ENCODE measurements at places on chromosomes 3 and 15.
A peak's percentile ranks its signal among the peaks of the same experiment; 100 is the strongest.

DNA sequence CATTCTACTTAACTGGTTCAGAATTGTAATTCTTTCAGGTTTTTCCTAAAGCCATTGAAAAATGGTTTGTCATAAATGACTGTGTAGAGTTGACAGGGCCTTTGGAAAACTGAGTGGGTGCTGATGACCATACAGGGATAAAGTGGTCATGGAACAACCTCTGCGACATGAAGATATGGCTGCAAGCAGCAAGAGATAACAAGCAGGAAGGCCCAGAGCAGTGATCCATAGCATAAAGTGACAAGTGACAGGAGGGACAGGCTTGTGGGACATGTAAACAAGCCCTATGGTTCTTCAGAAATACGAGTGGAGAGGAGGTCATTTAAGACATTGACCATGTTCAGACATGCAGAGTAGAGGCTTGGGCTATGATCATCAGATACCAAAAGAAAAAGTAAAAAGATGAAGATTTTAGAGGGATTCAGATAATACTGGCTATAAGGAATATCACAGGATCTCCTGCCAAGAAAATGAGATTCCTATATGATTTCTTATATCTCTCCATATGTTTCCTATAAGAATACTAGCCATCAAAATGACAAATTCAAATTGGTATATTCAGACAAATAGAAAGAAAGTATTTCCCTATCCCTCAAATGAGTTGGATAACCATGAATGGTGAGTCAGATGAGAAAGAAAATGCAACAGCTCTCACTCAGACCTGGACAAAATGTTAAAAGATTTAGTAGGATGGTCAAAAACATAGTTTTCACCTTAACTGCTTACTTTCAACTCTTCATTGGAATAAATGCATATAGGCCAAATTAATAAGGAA lies 827.6 kb upstream of the CFAP20DC start:
- no peak for DNase-seq
- no peak overlapping the region for H3K4me3 ChIP-seq
- no peaks in the 10 kb centered on the region for H3K36me3 ChIP-seq
- no peaks in the 10 kb centered on the region for H3K27me3 ChIP-seq
- H3K4me1 ChIP-seq: peaks cover 9% of the 10 kb centered on the region

DNA sequence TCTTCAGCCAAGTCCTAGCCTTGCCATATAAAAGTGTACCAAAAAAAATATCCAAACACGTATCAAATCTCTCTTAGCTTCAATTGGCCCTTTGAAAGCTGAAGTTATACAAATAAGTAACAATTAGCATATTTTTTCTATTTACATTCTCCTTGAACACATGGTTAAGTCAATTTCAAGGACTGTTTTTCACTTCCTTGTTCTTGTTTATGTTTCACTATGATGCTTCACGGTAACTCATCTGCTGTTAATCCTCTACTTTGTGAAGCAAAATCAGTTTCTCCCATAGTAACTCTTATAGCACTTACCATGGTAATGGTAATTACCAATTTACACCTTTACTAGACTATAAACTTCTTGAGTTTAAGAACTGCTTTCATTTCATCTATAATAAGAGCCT lies 10.6 kb upstream of the SPRED1 start:
- no peak overlapping the region for H3K27ac ChIP-seq
- H3K27me3 ChIP-seq: no peaks in the 10 kb centered on the region
- H3K4me1 ChIP-seq: peaks cover 3% of the 10 kb centered on the region
- no peak overlapping the region for H3K4me3 ChIP-seq

DNA sequence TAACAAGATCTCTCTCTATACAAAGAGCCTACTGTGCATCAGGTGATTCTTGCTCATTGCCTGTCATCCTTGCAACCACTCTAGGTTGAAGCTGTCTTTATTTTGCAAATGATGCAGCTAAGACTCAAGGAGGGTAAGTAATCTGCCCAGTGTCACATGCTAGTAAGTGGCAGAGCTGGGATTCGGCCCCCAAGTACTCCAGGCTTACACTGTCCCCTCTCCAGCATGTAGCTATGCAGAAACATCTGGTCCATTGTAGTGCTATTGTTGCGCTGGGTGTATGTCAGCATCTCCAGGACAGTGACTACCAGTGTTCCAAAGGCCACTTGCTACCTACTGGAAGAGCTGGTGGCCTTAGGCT lies 248.9 kb downstream of the SLCO3A1 start:
- H3K27ac ChIP-seq: no peak overlapping the region
- peaks cover 45% of the 10 kb centered on the region for H3K4me1 ChIP-seq
- H3K36me3 ChIP-seq: no peaks in the 10 kb centered on the region
- H3K4me3 ChIP-seq: no peak overlapping the region
- no peak for DNase-seq

DNA sequence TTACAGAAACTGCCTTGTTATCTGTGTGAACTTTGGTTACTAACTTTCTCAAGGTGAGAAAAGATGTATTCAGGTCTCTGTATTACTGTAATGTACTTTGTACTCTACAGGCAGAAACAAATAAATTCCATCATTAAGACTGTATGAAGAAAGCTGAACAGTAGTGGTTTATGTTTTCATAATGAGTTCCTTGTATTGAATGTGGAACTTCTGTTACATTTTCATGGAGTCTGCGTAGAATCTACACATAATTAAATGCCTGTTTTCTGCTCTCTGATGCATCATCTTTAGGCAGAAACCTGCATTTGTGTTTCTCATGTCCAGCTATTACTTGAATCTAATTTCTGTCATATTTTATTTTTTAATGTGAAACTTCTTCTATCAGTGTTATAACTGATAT lies 302.8 kb downstream of the NLGN1 start:
- H3K36me3 ChIP-seq: no peaks in the 10 kb centered on the region
- DNase-seq: no peak
- H3K27ac ChIP-seq: peak overlapping the region; percentile 88
- H3K27me3 ChIP-seq: no peaks in the 10 kb centered on the region

DNA sequence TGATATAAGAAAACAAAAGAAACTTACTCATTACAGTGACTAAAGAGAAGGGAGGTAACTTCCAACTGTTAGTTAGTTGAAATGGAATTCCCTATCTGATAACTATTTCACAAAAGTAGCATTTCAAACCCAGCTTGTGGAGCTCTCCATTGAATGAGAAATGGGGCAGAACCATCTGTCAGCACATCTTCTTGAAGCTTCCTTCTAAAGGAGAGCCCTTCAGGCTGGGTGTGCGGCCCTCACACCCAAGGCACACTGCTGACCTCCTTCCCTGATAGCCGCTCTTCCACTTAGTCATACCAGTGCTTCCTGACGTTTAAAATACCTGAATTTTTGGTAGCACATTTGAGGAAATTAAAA lies 28.1 kb upstream of the VEPH1 start:
- H3K36me3 ChIP-seq: no peaks in the 10 kb centered on the region
- no peak overlapping the region for H3K4me3 ChIP-seq
- no peak for DNase-seq
- H3K4me1 ChIP-seq: no peaks in the 10 kb centered on the region
- H3K27me3 ChIP-seq: no peaks in the 10 kb centered on the region

- no peak overlapping the region for H3K27ac ChIP-seq
- H3K27me3 ChIP-seq: no peaks in the 10 kb centered on the region
- H3K4me3 ChIP-seq: no peak overlapping the region
Measured at GRCh38 chr3:140499114-140499757, 178.6 kb upstream of the TRIM42 start.

- DNase-seq: peak; percentile 21
- no peaks in the 10 kb centered on the region for H3K27me3 ChIP-seq
- H3K4me3 ChIP-seq: no peak overlapping the region
Measured at GRCh38 chr3:185172086-185173049, 19.5 kb upstream of the C3orf70 start.

GRCh38 chr3:50673931-50674330 lies 796 bp upstream of the DOCK3 start:
- peaks cover 27% of the 10 kb centered on the region for H3K27me3 ChIP-seq
- H3K4me3 ChIP-seq: peak overlapping the region; percentile 64
- H3K36me3 ChIP-seq: no peaks in the 10 kb centered on the region
- DNase-seq: no peak
- H3K4me1 ChIP-seq: peaks cover 29% of the 10 kb centered on the region

GRCh38 chr3:124592658-124593441 lies 137.4 kb upstream of the UMPS start:
- H3K4me3 ChIP-seq: no peak overlapping the region
- peaks cover 10% of the 10 kb centered on the region for H3K27me3 ChIP-seq

DNA sequence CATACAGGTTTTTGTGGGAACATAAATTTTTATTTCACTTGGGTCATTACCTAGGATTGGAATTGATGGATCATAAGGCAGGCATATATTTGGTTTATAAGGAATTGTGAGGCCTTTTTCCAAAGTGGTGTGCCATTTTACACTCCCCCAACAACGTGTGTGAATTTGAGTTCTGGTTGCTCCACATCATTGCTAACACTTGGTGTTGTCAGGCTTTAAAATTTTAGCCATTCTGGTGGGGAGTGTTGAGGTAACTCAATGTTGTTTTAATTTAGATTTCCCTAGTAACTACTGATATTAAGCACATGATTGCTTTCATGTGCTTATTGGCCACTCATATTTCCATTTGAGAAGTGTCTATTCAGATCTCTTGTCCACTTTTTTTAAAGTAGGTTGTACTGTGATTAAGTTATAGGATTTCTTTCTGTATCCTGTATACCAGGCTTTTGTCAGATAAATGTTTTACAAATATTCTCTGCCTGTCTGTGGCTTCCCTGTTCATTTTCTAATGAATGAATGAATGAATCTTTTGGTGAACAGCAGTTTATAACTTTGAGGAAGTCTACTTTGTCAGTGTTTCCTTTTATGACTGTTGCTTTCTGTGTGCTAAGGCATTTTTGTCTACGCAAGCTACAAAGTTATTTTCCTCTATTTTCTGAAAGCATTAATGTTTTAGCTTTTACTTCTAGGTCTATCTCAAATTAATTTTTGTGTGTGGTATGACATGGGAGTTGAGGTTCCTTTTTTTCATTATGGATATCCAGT lies 17.9 kb upstream of the NR2C2 start:
- H3K36me3 ChIP-seq: no peaks in the 10 kb centered on the region
- peaks cover 3% of the 10 kb centered on the region for H3K4me1 ChIP-seq
- DNase-seq: no peak
- no peaks in the 10 kb centered on the region for H3K27me3 ChIP-seq
- H3K4me3 ChIP-seq: no peak overlapping the region

- DNase-seq: no peak
- no peak overlapping the region for H3K4me3 ChIP-seq
- H3K4me1 ChIP-seq: peaks cover 10% of the 10 kb centered on the region
- no peaks in the 10 kb centered on the region for H3K27me3 ChIP-seq
- no peak overlapping the region for H3K27ac ChIP-seq
Measured at GRCh38 chr3:52094571-52095485, 38.5 kb upstream of the DUSP7 start.

GRCh38 chr15:57198654-57199291 lies 177.5 kb upstream of the CGNL1 start:
- peak; percentile 60 for DNase-seq
- H3K4me3 ChIP-seq: peak overlapping the region; percentile 22
- H3K4me1 ChIP-seq: peaks cover 29% of the 10 kb centered on the region
- H3K27me3 ChIP-seq: no peaks in the 10 kb centered on the region
- peak overlapping the region; percentile 80 for H3K27ac ChIP-seq

GRCh38 chr15:81052046-81052445 lies 51.3 kb downstream of the TLNRD1 start:
- no peak for DNase-seq
- H3K27ac ChIP-seq: no peak overlapping the region
- H3K4me1 ChIP-seq: no peaks in the 10 kb centered on the region
- H3K27me3 ChIP-seq: no peaks in the 10 kb centered on the region

- no peaks in the 10 kb centered on the region for H3K4me1 ChIP-seq
- no peak for DNase-seq
- H3K4me3 ChIP-seq: no peak overlapping the region
- no peak overlapping the region for H3K27ac ChIP-seq
Measured at GRCh38 chr3:196513697-196514349, 1.3 kb downstream of the SMCO1 start.

DNA sequence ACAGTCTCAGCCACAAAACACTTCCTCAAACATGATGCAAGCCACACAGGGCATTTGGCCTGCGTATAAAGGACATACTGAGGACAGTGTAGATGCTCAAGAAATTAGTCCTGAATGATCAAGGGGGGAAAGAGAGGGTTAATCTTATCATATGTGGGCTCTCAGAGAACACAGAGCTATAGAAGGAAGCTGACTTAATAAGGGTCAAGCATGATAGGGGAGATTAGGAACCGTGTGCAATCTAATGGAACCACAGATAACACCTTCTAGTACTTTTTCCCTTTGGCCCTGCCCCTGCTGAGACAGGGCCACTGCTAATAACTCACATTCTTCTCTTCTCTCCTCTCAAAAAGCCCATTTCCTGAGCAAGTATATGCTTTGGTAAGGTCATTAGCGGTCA lies 114.1 kb upstream of the ADAMTS9 start:
- no peaks in the 10 kb centered on the region for H3K27me3 ChIP-seq
- no peak overlapping the region for H3K4me3 ChIP-seq
- H3K4me1 ChIP-seq: no peaks in the 10 kb centered on the region
- no peak overlapping the region for H3K27ac ChIP-seq
- H3K36me3 ChIP-seq: no peaks in the 10 kb centered on the region

DNA sequence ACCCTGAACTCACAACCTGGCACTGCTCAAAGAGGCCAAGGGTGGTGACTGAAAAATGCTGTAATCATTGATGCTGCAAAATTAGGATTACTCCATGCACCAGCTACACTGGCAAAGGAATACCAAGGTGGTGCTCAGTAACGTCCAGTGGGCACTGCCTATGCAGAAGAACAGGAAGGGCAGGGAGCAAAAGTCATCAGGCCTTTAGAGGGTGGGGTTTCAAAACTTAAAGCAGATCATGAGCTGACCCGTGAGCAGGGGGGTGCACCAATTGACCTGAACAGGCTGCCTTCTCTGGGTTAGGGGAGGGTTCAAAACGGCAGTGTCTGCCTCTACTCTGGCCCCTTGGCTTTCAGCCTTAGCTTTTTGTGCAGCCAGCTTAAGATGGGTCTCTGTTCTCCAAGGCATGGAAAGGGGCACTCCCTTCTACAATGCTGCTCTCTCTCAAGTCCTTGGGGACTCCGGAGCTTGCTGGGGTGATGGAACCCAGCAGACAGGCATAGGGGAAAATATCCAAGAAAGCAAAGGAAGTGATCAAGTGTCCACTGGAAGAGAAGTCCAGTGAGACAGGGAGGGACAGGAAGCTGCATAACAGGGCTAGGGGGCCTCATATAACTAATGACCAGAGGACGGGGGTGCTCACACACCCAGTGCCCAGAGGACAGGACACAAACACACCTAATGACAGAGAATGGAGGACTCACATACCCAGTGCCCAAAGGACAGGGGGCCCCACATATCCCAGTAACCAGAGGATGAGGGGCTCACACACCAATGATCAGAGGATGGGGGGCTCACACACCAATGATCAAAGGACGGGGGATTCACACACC lies 11.4 kb downstream of the RAB6B start:
- no peaks in the 10 kb centered on the region for H3K36me3 ChIP-seq
- DNase-seq: no peak
- H3K27ac ChIP-seq: no peak overlapping the region
- no peak overlapping the region for H3K4me3 ChIP-seq
- H3K27me3 ChIP-seq: no peaks in the 10 kb centered on the region

Data from neural progenitor cell (in vitro differentiated cells).